Stimulated activated naive CD8-positive, alpha-beta T cell treated with anti-CD3 and anti-CD28 coated beads, Interleukin-15, amount 100 ng/mL, for 72 hours (primary cell): ENCODE measurements at places on chromosomes 5 and 9.

- no peak for DNase-seq
Measured at GRCh38 chr5:176859916-176860315, 39.2 kb downstream of the HK3 start.

- DNase-seq: no peak
Measured at GRCh38 chr5:140568443-140569063, 3.9 kb downstream of the SLC35A4 start.

DNA sequence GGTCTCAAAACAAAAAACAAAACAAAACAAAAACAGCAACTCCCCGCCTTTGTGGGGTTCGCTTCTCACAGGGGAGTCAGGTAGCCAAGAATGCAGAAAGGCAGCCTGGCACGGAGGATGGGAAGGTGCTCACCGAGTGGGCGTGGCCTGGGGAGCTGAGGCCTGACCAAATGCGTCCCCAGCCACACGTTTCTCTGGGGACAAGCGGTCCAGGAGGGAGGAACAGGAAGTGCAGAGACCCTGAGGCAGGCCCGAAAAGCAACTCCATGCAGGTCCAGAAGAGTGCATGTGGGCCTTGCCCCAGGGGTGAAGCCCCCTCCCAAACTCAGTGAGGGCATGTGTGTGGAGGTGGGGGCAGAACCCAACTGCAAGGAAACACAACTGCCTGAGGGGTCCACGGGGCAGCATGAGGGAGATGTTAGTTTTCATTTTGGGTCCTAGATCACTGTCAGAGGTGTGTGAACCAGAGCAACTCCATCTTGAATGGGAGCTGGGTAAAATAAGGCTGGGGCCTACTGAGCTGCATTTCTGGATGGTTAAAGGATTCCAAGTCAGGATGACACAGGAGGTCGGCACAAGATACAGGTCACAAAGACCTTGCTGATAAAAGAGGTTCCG, 2.6 kb upstream of the UAP1L1 start:
- no peak for DNase-seq

GRCh38 chr5:130710596-130710995, 454.5 kb downstream of the HINT1 start:
- DNase-seq: no peak

DNA sequence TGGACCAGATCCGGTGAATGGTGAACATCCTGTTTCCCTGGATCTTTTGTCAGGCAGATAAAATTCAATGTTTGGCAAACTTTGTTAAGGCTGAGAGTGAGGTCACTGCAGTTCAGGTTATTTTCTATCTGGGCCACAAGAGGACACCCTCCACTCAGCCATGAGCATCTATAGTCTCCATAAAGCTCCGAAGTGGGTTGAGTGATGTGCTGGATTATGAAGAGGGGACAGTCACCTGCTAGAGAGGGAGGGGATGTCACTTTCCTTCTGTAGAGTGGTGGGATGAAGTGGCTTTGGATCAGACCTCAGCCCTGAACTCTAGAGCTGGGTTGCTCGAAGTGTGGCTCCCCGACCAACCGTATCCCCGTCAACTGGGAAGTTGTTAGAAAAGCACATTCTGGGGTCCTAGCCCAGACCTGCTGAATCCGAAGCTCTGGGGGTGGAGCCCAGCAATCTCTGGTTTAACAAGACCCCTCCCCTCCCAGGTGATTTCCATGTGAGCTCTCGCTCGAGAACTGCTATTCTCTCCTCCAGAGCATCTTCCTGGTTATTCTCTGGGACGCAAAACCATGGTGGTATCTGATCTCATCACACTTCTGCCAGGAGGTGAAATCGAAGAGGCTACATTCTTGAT, 31.8 kb upstream of the FGF1 start:
- no peak for DNase-seq

DNA sequence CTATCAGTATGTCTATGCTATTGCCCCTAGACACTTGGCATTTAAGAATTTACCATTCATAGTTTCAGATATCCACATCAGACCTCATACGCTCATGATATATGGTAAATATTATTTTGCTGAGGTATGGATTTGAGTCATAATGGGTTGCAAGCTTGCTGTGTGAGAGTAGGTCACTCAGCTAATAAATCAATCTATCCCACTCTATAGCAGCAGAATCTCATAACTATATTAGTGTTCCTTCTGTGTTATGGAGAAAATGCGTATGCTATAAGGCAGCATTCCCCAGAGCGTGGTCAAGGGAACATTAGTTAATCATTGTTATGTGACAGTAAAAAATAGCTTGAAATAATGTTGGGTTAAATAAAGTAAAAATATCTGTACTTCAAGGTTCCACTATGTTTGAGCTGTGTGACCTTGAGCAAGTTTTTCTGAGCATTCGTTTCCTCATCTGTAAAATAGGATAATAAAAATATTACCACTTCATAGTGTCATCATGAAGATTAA, 7.7 kb downstream of the TRIM32 start:
- no peak for DNase-seq

GRCh38 chr9:89149726-89150125, 28.9 kb downstream of the SHC3 start:
- no peak for DNase-seq
